ENCODE measurements at places on chromosomes 6 and 20. TPM values are rescaled to one million over a fixed set of nuclear protein-coding genes. Genes with fewer than 3 reads are reported as not detected.

The LPA gene
- total RNA-seq, result 3.6 TPM

GRCh38 chr6:74765486-74765885 is 440.4 kb downstream of the COL12A1 start:
- H3K27ac ChIP-seq, result no peak overlapping the region
- DNase-seq, result no peak
- H3K4me3 ChIP-seq, result no peak overlapping the region
- H3K36me3 ChIP-seq, result no peaks in the 10 kb centered on the region
- H3K27me3 ChIP-seq, result no peaks in the 10 kb centered on the region

DNA sequence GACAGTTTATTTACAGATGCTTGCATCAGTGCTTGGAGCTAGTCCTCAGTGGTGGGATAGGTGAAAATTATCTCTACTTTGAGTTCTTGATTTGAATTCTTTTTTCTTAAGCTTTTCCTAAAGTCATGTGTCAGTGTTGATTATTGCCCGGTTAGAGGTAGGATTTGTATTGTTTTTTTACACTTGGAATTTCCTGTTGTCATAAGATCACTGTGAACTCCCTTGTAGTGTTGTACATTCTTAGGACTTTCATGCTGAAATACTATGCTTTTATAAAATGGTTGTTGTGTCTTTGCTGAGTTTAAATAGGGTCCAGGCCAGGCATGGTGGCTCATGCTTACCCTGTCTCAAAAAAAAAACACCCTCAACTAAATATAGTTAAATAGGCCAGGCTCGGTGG is 20.3 kb downstream of the ASXL1 start:
- H3K4me1 ChIP-seq, result no peaks in the 10 kb centered on the region
- H3K27me3 ChIP-seq, result no peaks in the 10 kb centered on the region
- no peak overlapping the region for H3K4me3 ChIP-seq
- peaks cover 51% of the 10 kb centered on the region for H3K36me3 ChIP-seq
- H3K27ac ChIP-seq, result no peak overlapping the region

DNA sequence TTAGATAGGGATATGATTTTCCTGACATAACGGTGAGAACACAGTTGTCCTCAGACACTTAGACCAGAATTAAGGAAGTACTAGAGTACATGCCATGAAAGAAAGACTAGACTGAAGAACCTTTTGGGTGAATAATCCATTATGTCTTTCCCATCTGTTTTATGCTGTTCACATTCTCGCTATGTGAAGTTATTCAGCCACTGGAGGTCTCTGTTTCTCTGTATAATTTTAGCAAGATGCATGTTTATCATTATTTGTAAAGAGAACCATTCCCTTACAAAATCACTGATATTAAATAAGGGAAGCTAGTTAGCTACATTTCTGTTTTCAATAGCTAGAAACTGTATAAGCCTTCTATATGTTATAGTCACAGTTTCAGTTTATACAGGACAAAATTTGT is 391.9 kb downstream of the CD109 start:
- H3K27ac ChIP-seq, result no peak overlapping the region
- H3K27me3 ChIP-seq, result no peaks in the 10 kb centered on the region
- no peak for DNase-seq
- H3K4me1 ChIP-seq, result no peaks in the 10 kb centered on the region

DNA sequence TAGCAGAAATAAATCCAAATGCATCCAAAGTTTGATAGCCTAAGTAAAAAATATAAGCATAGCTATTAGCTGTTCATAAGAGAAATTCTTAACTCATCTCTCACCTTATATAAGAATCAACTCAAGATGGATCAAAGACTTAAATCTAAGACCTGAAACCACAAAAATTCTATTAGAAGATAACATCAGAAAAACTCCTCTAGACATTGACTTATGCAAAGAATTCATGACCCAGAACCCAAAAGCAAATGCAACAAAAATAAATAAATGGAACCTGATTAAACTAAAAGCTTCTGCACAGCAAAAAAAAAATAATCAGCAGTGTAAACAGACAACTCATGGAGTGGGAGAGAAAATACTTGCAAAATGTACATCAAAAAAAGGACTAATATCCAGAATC is 184.3 kb downstream of the TFAP2A start:
- no peaks in the 10 kb centered on the region for H3K36me3 ChIP-seq
- no peaks in the 10 kb centered on the region for H3K27me3 ChIP-seq
- H3K4me1 ChIP-seq, result no peaks in the 10 kb centered on the region
- H3K4me3 ChIP-seq, result no peak overlapping the region

DNA sequence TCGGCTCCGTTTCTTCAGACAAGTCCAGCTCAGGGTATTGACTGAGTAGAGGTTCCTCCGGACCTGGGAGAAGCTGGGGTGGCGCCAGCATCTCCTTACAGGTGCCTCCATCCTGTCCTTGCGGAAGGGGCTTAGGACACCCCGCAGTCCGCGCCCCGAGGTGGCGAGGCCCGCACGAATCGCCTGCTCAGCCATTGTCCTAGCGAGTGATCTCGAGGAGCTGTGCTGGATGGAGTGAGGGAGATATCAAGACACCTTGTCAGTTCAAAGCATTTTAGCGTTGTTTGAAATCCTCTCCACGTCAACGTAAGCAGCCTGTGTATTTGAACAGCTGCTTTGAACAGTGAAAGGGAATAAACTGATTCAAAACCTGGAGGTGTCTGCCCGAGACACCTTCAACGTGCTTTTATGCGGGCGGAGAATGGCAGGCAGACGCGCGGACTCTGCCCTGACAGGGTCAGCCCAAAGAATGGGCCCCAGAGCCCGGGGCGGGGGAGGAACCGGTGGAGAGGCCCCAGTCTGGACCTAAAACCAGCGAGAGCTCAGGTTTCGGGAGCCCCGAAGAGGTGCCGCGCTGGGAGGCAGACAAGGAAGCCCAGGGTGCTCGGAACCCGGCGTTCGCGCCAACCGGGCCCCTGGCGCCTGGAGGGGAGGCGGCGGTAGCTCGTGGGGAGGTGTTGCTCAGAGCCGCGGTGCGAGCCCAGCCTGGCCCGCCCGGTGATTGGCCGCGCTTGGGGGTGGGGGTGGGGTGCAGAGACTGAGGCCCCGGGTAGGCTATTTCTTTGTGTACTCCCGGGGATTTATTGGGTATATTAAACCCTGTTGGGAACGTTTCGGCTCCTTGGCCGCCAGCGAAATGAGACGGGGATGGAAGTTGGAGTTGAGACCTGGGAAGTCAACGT is 3.1 kb upstream of the POU3F2 start:
- peak overlapping the region; percentile 94 for H3K27ac ChIP-seq
- H3K27me3 ChIP-seq, result peaks cover 92% of the 10 kb centered on the region
- H3K4me1 ChIP-seq, result peaks cover 11% of the 10 kb centered on the region
- peak overlapping the region; percentile 60 for H3K4me3 ChIP-seq

- no peaks in the 10 kb centered on the region for H3K27me3 ChIP-seq
- no peak overlapping the region for H3K4me3 ChIP-seq
- H3K4me1 ChIP-seq, result no peaks in the 10 kb centered on the region
- no peak for DNase-seq
Observed at GRCh38 chr6:105001906-105002305, 45.0 kb downstream of the LIN28B start.

DNA sequence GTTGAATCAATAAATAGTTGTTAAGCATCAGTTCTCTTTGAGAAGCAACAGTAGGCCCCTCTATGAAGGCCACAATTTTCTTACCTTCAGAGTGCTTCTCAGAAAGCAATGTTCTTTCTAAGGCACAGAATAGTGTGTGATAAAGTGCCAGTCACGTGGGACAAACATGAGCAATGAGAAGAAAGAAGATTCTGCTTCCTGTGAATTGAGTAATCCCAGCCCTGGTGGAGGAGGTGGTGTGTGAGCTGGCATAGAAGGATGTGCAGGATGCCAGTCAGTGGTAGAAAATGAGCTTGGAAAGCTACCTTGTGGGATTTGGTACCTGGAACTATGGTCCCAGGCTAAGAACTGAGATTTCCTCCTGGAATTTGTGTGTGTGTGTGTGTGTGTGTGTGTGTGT is 21.7 kb downstream of the KIZ start:
- H3K36me3 ChIP-seq, result no peaks in the 10 kb centered on the region
- no peaks in the 10 kb centered on the region for H3K27me3 ChIP-seq
- no peak overlapping the region for H3K4me3 ChIP-seq

DNA sequence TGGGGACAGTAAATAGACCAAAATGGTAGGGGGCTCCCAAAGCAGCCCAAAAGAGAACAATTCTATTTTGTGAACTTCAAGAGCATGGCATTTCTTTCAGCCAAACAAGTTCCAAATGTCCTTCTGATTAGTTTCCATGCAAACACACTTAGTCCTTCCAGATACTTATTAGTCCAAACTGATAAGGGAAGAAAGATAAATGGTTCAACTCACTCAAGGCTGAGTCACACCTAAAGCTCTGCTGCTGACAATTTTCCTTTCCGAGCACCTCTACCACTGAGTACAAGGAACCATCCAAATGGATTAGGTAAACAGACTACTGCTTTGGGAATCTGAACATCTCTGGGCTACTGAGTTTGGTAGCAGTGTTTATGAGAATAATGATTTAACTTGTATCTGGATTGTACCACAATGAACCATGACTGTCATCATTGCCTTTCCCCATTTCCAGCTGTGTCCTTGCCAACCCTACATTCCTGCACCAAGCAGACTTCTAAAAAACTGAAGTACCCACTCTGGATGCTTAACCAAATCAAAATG is 71.2 kb downstream of the TNFRSF21 start:
- H3K27ac ChIP-seq, result no peak overlapping the region
- no peaks in the 10 kb centered on the region for H3K4me1 ChIP-seq
- H3K36me3 ChIP-seq, result peaks cover 90% of the 10 kb centered on the region

GRCh38 chr20:17661121-17661744 is 20.8 kb downstream of the RRBP1 start:
- no peaks in the 10 kb centered on the region for H3K27me3 ChIP-seq
- no peak overlapping the region for H3K27ac ChIP-seq
- H3K4me3 ChIP-seq, result no peak overlapping the region
- H3K36me3 ChIP-seq, result peaks cover 51% of the 10 kb centered on the region
- no peaks in the 10 kb centered on the region for H3K4me1 ChIP-seq

- peaks cover 4% of the 10 kb centered on the region for H3K4me1 ChIP-seq
- H3K36me3 ChIP-seq, result no peaks in the 10 kb centered on the region
- no peak for DNase-seq
- no peak overlapping the region for H3K4me3 ChIP-seq
- H3K27me3 ChIP-seq, result no peaks in the 10 kb centered on the region
- no peak overlapping the region for H3K27ac ChIP-seq
Observed at GRCh38 chr20:45303586-45304463, 2.8 kb upstream of the RBPJL start.

The C6orf132 gene
- 11.3 TPM for total RNA-seq

The TFAP2D gene
- not detected for total RNA-seq

The BPIFA3 gene
- total RNA-seq, result not detected

GRCh38 chr6:145863988-145864616 is 49.5 kb upstream of the FBXO30 start:
- H3K27ac ChIP-seq, result no peak overlapping the region
- no peaks in the 10 kb centered on the region for H3K27me3 ChIP-seq
- peaks cover 5% of the 10 kb centered on the region for H3K4me1 ChIP-seq
- no peak overlapping the region for H3K4me3 ChIP-seq
- no peaks in the 10 kb centered on the region for H3K36me3 ChIP-seq
